Esophagus squamous epithelium (tissue), 5 donors: ENCODE measurements at places on chromosomes 12 and 14.

GRCh38 chr12:55682087-55682796 lies 25.5 kb downstream of the ITGA7 start:
- no peak for DNase-seq

- no peak for DNase-seq
These were observed 347.2 kb downstream of the C12orf75 start for GRCh38 chr12:105677672-105678071.

DNA sequence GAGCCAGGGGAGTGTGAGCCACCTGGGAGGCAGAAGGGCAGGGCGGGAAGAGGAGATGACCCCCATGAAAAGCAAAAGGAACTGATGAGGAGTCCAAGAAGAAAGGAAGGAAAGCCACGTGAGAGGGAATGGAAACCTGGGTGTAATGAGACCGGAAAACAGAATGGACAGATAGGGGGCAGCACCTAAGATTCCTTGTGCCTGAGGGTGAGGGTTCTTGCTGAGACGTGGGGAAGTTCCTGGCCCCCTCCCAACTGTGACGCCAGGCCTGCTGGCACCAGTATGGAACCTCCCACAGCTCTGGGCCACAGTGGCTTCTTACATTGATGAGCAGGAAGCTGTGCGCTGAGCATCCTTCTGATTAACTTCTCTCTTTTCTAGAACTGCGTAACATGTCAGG lies 30.8 kb downstream of the TTC7B start:
- DNase-seq, result no peak

DNA sequence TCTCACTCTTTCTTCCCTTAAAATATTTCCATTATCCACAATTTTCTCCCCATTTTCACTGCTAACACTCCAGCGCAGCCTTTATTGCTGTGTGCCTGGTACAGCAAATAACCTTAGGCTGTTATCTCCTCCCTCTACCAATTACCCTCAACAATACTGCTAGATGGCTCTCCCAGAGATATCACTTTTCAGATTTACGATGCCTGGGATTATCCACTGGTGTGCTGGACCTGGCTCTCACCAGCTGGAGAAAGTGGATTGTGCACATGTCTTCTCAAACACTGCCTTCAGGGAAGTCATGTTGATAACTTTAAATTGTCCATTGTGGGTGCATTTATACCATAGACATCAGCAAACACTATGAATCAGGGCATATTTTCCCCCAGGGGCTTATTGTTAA lies 101.9 kb upstream of the ADAMTS20 start:
- DNase-seq, result no peak

- DNase-seq, result no peak
These were observed 50.8 kb upstream of the PTHLH start for GRCh38 chr12:28023156-28023887.
